ENCODE measurements at places on chromosomes 4 and X. TPM values are rescaled to one million over a fixed set of nuclear protein-coding genes. Genes with fewer than 3 reads are reported as not detected.
A peak's percentile ranks its signal among the peaks of the same experiment; 100 is the strongest.

The GPRASP2 gene
- total RNA-seq: 7.1 TPM

The EMCN gene
- 33.3 TPM for total RNA-seq

The CITED1 gene
- total RNA-seq: not detected

The PF4V1 gene
- not detected for total RNA-seq

The MAPK10 gene
- 38.2 TPM for total RNA-seq

The FAM114A1 gene
- 273 TPM for total RNA-seq

The SLC4A4 gene
- 1.2 TPM for total RNA-seq

The CT45A5 gene
- not detected for total RNA-seq

The SMARCA1 gene
- total RNA-seq: 47.4 TPM

DNA sequence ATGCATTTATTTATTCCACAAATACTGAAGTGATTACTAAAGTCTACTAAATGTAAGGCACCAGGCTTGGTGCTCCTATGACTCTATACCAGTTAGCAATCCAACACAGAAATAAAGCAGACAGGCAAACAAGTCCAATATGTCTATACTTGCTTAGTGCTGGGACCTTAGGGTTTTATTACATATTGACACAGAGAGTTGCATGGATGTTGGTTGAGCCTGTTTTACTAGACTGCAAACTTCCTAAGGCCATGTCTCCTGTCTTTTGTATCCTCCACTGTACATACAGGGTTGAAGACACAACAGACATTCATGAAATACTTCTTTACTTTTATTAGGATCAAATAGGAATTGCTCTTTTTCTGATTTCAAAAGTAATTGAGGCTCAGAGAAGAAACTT lies 69.0 kb downstream of the LNX1 start:
- no peak for DNase-seq
- no peaks in the 10 kb centered on the region for H3K4me1 ChIP-seq
- no peak overlapping the region for H3K4me3 ChIP-seq
- H3K36me3 ChIP-seq: no peaks in the 10 kb centered on the region

- no peaks in the 10 kb centered on the region for H3K27me3 ChIP-seq
- no peak overlapping the region for H3K4me3 ChIP-seq
- no peaks in the 10 kb centered on the region for H3K36me3 ChIP-seq
Observed at GRCh38 chr4:146274774-146275173, 60.4 kb downstream of the REELD1 start.

GRCh38 chrX:13570261-13570605 lies 832 bp downstream of the EGFL6 start:
- no peaks in the 10 kb centered on the region for H3K4me1 ChIP-seq
- no peaks in the 10 kb centered on the region for H3K36me3 ChIP-seq
- no peaks in the 10 kb centered on the region for H3K27me3 ChIP-seq
- H3K4me3 ChIP-seq: no peak overlapping the region
- no peak overlapping the region for H3K27ac ChIP-seq

DNA sequence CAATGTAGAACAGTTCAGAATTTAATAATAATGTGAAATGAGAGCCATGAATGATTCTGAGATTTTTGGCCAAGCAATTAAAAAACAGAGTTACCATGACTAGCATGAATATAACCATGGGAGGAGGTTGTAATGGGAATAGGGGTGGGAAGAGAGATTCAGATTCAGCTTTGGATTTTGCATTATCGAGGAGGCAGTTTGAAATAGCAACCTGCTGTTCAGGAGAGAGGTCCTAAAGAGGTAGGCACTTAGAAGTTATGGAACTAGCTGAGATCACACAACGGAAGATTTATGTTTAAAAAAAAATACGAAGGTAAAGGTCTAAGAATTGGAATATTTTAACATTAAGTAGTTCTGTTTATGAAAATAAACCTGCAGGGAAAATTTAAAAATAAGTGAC lies 124.4 kb upstream of the TECRL start:
- no peaks in the 10 kb centered on the region for H3K27me3 ChIP-seq
- no peak overlapping the region for H3K27ac ChIP-seq
- DNase-seq: no peak
- no peaks in the 10 kb centered on the region for H3K36me3 ChIP-seq

GRCh38 chrX:119943185-119943988 lies at the start of gene NKAP:
NKAP (minus strand) TSS chrX:119943751; CDS start chrX:119943605, 146 bp downstream.
- no peaks in the 10 kb centered on the region for H3K4me1 ChIP-seq
- H3K36me3 ChIP-seq: no peaks in the 10 kb centered on the region
- peak within 1 kb of the TSS; percentile 75 for H3K27ac ChIP-seq
- DNase-seq: peak; percentile 80
- peak within 1 kb of the TSS; percentile 76 for H3K4me3 ChIP-seq

DNA sequence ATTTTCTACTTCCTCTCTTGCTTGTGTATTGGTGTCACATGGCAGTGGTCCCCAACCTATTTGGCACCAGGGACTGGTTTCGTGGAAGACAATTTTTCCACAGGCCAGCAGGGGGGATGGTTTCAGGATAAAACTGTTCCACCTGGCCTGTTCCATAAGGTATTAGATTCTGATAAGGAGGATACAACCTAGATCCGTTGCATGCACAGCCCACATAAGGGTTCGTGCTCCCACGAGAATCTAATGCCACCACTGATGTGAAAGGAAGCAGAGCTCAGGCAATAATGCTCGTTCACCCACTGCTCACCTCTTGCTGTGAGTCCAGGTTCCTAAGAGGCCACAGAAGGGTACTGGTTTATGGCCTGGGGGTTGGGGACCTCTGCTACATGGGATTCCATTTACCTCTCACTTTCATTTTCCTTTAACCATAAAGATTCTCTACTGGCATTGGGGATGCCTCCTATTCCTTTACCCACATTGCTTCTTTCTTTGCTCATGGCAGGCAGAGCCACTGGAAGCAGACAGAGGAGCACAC lies 38.1 kb downstream of the SEC31A start:
- no peak overlapping the region for H3K27ac ChIP-seq
- H3K27me3 ChIP-seq: no peaks in the 10 kb centered on the region
- no peak overlapping the region for H3K4me3 ChIP-seq
- no peak for DNase-seq

DNA sequence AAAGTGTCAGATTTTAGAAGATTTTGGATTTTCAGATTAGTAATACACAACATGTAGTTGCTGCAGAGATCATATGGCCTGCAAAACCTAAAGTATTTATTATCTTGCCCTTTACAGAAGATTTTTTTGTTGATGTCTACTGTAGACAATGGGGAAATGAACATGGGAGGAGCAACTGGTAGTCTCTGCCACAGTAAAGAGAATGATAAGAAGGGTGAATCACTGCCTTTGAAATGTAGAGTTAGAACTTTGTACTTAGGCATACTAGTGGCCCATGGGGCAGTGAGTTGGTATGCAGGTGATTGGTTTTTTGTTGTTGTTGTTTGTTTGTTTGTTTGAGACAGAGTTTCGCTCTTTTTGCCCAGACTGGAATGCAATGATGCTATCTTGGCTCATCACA lies 50.1 kb downstream of the GAB1 start:
- DNase-seq: no peak
- no peaks in the 10 kb centered on the region for H3K36me3 ChIP-seq
- no peaks in the 10 kb centered on the region for H3K27me3 ChIP-seq
- H3K4me3 ChIP-seq: no peak overlapping the region

DNA sequence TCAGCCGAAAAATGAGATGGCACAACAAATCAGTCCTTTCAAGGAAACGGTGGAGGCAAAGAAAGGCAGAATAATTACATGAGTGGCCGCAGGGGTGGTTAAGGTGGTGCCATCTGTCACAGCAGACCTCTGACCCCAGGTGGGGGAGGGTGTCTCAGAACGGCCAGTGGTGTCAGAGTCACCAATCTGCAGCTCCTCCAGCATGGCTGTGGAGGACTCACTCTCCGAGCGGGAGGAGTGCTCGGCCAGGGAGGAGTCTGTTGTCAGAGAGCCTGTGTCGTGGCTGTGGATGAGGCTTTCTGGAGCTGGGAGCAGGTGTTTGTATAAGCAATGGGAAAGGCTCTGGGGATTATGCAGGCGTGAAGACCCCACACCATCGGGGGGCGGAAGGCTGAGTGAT lies 130.3 kb upstream of the PDLIM3 start:
- no peak for DNase-seq
- no peak overlapping the region for H3K27ac ChIP-seq
- H3K4me1 ChIP-seq: no peaks in the 10 kb centered on the region
- no peaks in the 10 kb centered on the region for H3K27me3 ChIP-seq
- H3K36me3 ChIP-seq: no peaks in the 10 kb centered on the region

GRCh38 chr4:73922766-73923630 lies 53.8 kb downstream of the CXCL1 start:
- no peak for DNase-seq
- H3K4me3 ChIP-seq: no peak overlapping the region
- no peak overlapping the region for H3K27ac ChIP-seq
- no peaks in the 10 kb centered on the region for H3K36me3 ChIP-seq
- no peaks in the 10 kb centered on the region for H3K27me3 ChIP-seq

DNA sequence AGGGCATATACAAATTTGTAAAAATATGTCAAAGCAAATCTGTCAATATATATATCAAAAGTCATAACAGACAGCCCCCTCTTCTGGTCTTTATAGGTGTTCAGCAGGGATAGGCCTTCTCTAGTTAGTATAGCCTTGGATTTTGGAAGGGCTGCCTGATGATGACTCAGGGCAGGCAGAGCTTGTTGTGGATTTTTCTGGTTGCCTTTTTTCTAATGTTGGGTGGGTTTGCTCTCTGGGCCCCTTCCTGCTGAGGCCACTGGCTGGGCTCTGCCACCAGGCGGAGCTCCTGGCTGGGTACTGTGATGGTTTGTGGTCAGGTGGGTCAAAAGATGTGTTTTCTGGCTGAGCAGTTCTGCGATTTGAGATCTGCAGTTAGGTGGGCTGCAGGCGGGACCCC lies 294.2 kb downstream of the GRIA2 start:
- no peak for DNase-seq
- H3K4me1 ChIP-seq: no peaks in the 10 kb centered on the region
- H3K36me3 ChIP-seq: no peaks in the 10 kb centered on the region

GRCh38 chrX:126394681-126395080 lies 157.9 kb downstream of the DCAF12L1 start:
- H3K27me3 ChIP-seq: no peaks in the 10 kb centered on the region
- no peak overlapping the region for H3K4me3 ChIP-seq
- H3K27ac ChIP-seq: no peak overlapping the region
- no peak for DNase-seq
- H3K36me3 ChIP-seq: no peaks in the 10 kb centered on the region

- no peak overlapping the region for H3K27ac ChIP-seq
- H3K27me3 ChIP-seq: no peaks in the 10 kb centered on the region
- DNase-seq: no peak
- H3K36me3 ChIP-seq: no peaks in the 10 kb centered on the region
- no peaks in the 10 kb centered on the region for H3K4me1 ChIP-seq
Observed at GRCh38 chr4:94277534-94277933, 65.1 kb downstream of the HPGDS start.

DNA sequence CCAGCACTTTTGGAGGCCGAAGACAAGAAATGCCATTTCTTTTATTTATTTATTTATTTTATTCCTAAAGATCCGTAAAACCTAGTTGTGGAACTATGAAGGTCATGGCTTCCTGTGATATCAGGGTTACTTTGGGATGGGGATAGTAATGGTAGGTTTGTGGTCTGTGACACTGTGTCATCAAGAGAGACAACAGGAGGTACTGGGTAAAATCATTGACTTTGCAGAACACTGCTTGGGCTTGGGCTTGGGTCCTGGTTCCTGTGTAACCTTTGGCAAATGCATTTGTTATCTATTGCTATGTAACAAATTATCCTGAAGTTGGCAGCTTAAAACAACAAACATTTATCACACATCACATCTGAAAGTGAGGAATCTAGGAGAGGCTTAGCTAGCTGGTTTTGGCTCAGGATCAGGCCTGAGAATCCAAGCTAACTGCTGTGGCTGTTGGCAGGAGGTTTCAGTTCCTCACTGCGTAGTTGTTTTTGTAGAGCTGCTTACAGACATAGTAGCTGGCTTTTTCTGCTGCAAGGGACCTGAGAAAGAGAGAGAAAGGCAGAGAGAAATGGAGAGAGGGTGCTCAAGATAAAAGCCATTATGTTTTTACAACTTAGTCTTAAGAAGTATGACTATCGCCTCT lies 576.4 kb upstream of the SLIT2 start:
- H3K36me3 ChIP-seq: no peaks in the 10 kb centered on the region
- no peaks in the 10 kb centered on the region for H3K4me1 ChIP-seq
- no peaks in the 10 kb centered on the region for H3K27me3 ChIP-seq
- no peak overlapping the region for H3K27ac ChIP-seq

DNA sequence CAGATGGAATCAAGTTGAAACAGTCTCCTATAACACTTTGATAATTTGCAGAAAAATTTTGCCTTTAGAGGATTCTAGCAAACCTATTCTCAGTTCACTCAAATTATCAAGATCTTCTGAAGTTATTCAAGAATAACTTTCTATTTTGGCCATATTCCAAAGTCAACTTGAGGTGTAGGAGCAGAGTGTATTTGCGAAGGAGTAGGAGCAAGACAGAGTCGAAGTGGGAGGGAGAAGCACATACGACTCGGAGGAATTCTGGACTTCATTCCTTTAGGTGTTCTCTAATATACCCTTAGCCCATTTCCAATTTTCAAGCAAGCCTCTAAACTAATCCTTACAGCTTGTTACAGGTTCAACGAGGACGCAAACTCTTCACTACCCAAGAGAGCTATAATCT lies 252.9 kb downstream of the GPM6A start:
- no peak overlapping the region for H3K27ac ChIP-seq
- no peaks in the 10 kb centered on the region for H3K36me3 ChIP-seq
- no peak for DNase-seq
- no peaks in the 10 kb centered on the region for H3K4me1 ChIP-seq

- no peak for DNase-seq
- H3K27ac ChIP-seq: no peak overlapping the region
Observed at GRCh38 chr4:100935090-100935489, 412.2 kb downstream of the PPP3CA start.

DNA sequence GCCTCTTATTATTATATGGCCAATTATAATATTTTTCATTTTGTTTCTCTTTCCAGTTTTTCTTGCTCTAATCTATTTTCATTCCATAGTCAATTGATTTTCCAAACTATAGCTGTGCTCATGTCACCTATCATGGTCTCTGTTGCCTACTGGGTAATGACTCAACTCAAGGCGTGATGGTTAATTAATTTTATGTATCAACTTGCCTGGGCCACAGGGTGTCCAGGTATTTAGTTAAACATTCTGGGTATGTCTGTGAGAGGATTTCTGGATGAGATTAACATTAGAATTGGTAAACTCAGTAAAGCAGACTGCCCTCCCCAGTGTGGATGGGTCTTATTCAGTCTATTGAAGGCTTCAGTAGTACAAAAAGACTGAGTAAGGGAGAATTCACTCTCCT lies 9.9 kb downstream of the FHIP1A start:
- no peak overlapping the region for H3K27ac ChIP-seq
- H3K27me3 ChIP-seq: no peaks in the 10 kb centered on the region
- no peak overlapping the region for H3K4me3 ChIP-seq
- no peaks in the 10 kb centered on the region for H3K36me3 ChIP-seq
- no peak for DNase-seq

- H3K27ac ChIP-seq: no peak overlapping the region
- no peaks in the 10 kb centered on the region for H3K4me1 ChIP-seq
- DNase-seq: no peak
- no peaks in the 10 kb centered on the region for H3K36me3 ChIP-seq
- H3K27me3 ChIP-seq: no peaks in the 10 kb centered on the region
Observed at GRCh38 chrX:136390921-136391320, 90.2 kb downstream of the ADGRG4 start.

GRCh38 chr4:147617841-147618691 lies 869 bp downstream of the TMEM184C start:
- H3K27me3 ChIP-seq: no peaks in the 10 kb centered on the region
- H3K27ac ChIP-seq: peak overlapping the region; percentile 59
- DNase-seq: no peak
- no peaks in the 10 kb centered on the region for H3K36me3 ChIP-seq
